NB4 (cell line): ENCODE measurements at places on chromosomes 2 and 18.

DNA sequence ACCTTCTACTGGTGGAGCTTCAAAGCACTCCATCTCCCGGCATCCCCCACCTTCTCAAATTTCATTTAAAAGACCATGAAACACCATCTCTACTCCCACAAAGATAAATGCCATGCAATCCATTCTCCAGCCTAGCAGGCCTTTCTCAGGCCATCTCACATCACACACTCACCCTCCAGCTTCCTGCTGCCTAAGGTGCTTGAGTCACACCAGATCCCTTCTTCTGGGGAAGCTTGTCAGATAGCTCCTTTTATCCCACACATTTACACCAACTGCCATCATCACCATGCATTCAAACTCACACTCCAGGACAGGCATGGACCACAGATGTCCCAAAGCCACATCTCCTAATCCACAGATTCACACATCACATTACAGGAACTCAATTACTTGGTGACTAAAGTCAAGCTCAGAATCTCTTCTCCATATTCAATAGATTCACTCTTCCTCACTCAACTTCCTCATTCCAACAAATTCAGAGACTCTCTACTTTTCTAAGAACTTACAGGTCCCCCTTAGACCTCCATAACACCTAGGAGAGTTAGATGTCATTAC, 292.5 kb downstream of the TNS1 start:
- DNase-seq: no peak

DNA sequence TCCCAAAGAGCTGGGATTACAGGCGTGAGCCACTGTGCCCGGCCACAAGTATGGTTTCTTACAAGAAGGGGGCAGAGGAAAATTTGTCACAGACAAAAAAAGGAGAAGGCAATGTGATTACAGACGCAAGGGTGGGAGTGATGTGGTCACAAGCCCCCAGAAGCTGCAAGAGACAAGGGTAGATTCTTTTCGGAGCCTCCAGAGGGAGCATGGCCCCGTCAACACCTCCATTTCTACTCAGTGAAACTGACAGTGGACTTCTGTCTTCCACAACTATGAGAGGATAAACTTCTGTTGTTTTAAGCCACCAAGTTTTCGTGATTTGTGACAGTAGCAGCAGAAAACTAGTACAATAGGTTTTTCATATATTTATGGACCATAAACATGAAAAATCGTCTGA, 2.1 kb upstream of the TCF7L1 start:
- DNase-seq: peak; percentile 45

DNA sequence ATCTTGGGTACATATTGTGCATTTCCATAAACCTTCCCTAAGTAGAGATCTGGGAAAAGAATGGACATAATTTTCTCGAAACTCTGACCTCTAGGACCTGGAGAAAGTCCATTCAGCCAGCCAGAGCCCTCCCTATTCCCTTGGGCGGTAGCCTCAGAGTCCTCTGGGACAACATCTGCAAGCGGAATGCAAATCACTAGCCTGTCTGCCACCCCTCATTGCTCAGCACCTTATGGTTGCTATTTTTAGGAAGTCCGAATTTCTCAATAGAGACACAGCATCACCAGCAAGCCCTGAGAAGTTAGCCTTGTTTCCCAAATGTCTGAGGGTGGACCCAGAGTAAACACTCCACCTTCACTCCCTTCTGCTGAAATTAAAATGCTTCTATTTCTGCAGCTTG, 17.6 kb upstream of the CD28 start:
- peak; percentile 86 for DNase-seq

DNA sequence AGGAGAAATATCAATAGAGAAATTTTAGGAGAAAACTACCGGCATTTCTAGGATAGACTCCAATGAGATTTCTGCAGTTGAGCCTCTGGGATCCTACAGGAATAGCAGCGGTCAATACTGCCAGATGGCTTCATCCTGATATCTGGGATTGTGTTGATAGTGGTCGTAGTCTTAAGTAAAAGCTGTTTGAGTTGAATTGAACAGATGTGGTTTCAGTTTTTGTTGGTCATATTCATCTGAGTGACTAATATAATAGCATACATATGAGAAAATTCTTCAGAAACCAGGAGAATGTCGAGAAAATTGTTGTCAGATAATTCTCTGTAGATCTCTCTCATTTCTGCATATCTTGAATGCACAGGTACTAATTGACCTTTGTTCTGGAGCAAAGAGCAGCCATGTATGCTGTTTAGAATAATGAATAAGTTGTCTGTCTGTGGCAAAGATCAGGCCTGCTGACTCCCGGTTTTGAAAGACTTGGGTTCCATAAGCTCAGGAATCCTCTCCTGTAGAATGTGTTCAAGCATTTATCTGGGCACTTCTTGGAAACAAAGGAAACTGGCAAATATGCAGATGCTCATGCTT, 288.1 kb downstream of the TMX3 start:
- DNase-seq: no peak
